ENCODE measurements at places on chromosomes 5 and 9.

DNA sequence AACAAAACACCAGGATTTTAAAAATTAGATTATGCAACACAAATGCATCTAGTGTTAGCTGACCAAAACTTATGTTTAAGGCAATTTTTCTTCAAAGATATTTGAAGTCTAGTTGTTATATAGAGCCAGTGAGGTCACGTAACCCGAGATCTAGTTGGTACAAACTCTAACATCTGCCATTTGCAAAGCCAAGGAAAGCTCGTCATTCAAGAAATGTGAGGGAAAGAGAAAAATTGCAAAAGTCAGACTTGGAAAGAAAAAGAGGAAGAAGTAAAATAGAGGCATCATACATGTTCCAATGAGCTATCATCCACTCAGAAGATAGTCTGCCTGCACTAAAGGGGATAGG is 293.4 kb upstream of the PUM3 start:
- no peak for DNase-seq

DNA sequence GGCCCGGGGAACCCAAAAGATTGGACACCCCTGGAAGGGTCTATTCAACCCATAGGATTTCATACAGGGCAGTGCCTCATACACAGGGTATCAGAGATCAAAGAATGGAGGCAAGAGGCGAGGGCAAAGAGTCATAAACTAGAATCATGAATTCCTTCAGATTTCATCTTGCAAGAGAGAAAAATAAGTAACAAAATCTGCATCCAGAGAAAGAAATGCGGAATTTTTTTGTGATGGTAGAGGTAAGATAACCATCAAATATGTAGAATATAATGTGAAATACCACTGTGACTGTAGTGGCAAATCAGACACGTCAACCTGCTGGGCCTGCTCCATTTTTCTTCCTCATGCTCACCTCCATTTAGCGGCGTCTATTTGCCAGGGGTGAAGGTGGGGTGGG is 143.6 kb downstream of the SNX18 start:
- no peak for DNase-seq

GRCh38 chr5:6342689-6343315 is 35.5 kb downstream of the MED10 start:
- no peak for DNase-seq

DNA sequence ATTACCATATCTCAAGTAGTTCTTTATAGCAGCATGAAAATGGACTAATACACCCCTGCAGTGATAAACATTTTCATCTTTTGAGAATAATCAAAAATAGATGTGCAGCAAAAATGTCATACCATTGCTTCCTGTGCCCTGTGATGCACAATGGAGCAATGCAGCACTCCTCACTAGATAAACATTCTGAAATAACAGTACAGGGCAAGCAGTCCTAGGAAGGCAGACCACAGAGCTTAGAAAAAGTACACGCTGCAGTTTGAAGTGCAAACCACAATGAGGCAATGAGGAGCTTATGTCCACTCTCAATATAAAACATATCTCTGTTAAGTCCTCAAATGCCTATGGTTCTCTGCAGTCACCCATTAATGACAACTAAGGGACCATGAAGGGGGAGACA is 367.6 kb downstream of the PDE4D start:
- DNase-seq: no peak

GRCh38 chr5:60598424-60598823 is 101.5 kb downstream of the DEPDC1B start:
- no peak for DNase-seq

DNA sequence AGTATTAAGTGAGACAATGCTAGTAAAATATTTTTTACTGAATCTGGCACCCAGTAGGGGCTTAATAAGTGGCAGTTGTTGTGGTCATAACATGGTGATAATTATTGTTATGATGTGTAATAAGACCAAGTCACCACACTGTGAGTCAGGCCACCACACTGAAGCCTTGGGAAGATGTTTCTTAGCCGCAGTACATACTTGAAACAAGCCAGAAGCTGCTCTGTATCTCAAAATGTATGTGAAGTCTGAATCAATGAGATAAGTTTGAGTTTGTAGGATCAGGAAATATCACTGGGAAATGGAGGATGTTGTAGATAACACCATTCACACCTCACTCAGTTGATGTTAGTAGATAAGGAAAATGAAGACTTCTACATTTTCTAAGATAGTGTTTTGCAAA is 51.3 kb upstream of the PTPN3 start:
- DNase-seq: no peak

DNA sequence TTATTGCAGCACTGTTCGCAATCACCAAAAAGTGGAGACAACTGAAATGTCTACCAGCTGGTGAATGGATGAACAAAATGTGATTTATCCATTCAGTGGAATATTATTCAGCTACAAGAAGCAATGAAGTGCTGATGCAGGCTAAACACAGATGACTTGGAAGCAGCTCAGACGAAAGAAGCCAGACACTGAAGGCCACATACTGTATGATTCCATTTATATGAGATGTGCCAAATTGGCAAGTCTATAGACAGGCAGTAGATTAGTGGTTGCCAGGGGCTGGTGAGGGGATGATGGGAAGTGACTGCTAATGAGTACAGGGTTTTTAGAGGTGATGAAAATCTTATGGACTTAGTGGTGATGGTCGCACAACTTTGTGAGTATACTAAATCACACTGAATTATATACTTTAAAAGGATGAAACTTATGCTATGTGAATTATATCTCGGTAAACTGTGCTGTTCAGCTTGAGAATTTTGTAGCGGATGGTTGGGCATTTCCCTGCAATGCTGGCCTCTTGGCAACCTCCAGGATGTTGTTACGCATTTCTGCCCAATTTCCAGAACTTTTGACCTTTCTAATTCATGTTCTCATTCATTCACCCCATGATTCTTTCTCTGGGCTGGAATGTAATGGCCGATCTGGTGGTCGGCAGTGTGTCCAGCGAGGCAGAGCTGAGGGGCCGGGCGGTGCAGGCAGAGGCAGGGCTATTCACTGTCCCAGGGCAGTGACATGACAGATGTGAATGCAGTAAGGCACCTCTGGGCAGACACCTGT is 22.0 kb upstream of the WNK2 start:
- no peak for DNase-seq

- DNase-seq: no peak
These were observed 37.2 kb downstream of the PAPPA start for GRCh38 chr9:116190637-116191396.

- DNase-seq: peak; percentile 0
These were observed 268.9 kb downstream of the ZNF608 start for GRCh38 chr5:124477577-124477976.

DNA sequence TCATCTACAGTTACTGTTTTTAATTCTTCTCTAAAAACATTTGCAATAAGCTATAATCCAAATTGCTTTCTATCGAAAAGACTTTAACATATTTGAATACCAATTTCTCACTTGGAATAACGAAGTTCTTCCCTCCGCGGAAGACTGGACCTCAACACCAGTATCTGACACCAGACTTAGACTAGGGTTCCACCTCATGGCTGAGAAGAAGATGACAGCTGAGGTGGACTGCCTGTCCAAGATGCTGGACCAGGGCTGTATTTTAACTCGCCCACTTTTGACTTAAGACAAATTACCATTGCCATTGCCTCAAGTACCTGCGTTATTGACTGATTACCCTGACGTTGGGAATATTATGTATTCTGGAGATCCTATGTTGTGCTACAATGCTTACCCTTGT is 34.1 kb downstream of the ZMAT2 start:
- no peak for DNase-seq

GRCh38 chr9:2043881-2044462 is 28.8 kb downstream of the SMARCA2 start:
- no peak for DNase-seq

GRCh38 chr9:5835808-5836207 is 2.9 kb upstream of the ERMP1 start:
- no peak for DNase-seq

- no peak for DNase-seq
These were observed 14.0 kb downstream of the SNX18 start for GRCh38 chr5:54531546-54531945.

DNA sequence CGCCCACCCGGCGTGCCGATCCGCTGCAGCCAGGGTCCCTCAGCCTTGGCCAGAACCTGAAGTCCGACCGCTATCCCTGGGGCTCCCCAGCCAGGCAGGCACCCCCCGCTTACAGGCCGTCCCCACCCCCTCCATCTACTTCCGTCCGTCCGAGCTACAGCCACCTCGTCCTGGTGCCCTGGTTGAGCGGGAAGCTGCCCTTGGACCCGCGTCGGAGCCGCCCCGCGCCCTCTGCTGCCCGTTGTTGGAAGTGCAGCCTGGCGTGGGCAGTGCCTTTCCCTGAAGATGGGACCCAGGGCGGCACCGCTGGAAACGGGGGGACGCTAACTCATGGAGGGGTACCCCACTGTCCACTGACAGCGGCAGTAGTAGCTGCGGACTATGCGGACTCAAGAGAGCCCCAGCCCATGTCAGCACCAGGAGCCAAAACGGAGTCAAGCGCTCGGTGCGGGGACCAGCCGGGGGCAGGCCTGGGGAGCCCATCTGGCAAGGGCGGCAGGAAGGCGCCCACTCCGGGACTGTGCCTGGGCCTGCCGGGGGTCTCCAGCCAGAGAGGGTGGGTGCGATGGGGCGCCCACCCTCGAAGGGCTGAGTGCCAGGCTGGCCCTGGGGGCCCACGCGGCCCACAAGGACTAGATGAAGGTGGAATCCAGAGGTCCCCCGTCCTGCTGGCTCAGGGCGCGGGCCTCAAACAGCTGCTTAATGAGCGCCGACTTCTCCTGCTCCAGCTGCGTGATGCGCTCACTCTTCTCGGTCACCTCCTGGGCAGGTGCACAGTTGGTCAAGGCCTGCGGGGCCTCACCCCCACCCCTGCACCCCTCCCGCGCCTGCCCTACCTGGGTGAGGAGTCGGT is 6.1 kb downstream of the SAPCD2 start:
- no peak for DNase-seq

DNA sequence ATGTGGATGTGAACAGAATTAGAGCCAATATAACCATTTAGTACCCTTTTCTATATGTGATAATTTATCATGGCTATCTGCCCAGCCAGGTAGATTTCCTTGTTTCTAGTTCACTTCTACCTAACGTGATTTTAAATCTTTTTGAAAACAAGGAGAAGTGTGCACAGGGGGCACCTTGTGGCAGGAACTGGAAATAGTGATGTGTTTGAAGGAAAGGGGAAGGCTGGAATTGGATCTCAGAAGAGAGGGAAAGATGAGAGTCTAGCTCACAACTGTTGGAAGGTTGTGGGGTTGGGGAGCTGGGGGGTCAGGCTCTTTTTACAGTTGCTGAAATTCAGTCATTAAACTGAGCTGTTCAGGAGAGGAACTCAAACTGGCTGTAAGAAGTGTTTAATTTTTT is 219.5 kb downstream of the KCTD16 start:
- no peak for DNase-seq

GRCh38 chr5:178895615-178896571 is at the start of gene ZFP2:
Gene ZFP2, plus strand, starts transcription at chr5:178895913. Its CDS starts 35,401 bp downstream, at chr5:178931314.
- peak; percentile 20 for DNase-seq

Data from NCI-H1694 treated with DMSO at 0.1 percent for 48 hours (cell line).